ENCODE measurements at places on chromosomes 13 and 19. TPM values are rescaled to one million over a fixed set of nuclear protein-coding genes. Genes with fewer than 3 reads are reported as not detected.

GRCh38 chr13:40344270-40345148, 321.9 kb downstream of the FOXO1 start:
- DNase-seq: peak; percentile 47

GRCh38 chr19:48436586-48436985, 9.2 kb upstream of the GRWD1 start:
- no peak for DNase-seq

DNA sequence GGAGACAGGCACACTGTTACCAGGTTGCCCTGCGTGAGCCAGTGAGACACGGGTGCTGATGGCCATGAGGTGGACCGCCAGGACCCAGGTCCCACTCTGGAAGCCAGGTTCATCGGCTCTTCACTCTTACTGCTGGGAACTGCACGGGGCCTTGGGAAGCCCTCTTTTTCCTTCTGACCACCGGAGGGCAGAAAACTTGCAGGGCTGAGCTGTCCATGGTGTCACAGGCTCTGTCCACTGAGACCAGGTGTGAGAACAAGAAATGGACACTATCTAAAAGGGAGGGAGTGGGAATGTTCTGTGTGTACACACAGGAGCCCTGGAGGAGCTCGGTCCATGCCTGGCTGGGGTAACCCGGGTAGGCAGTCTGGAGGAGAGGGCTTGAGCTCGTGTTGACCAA, 93.4 kb downstream of the UQCRFS1 start:
- no peak for DNase-seq

DNA sequence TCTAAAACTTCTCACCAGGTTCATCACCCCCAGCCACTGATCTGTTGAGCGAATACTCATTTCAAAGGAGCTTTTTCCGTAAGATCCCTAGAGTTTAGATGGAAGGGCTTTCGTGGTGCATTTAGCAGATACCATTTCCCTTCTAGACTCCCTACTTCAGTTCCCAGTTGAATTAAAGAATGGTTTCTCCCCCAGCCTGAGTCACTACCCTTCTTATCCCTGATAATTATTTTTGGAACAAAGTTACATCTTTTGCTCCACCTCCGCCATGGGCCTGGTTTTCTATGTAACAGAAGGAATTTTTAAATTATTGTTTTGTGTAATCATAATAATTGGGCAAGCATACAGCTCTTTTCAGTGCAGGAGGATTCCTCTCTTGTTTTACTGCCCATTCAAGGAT, 22.0 kb downstream of the USPL1 start:
- no peak for DNase-seq

DNA sequence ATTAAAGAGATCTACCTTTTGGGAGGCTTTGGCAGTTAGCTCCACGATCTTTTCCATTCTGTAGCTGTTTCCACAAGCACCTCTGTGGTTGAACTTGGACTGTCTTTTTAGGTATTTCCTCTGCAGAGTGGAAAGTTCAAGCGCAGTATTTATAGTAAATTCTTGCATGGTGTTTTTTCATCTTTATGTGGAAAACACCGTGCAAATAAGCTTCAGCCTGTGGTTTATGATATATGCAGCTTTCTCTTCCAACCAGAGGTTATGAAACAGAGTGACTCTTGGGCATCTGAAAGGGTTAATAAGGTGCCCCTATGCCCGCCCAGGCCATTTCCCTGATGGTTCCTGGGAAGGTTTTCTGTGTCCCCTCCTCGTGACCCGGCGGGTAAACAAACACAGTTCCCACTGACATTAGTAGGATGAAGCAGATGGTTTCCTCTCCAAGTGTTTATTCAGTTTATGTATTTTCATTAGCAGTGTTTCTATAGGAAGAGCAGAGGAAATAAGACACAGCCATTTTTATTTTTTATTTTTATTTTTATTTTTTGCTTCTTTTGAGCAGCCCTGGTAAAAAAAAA, 39.7 kb upstream of the RNF113B start:
- no peak for DNase-seq

- no peak for DNase-seq
Measured at GRCh38 chr13:85093808-85094207, 705.4 kb downstream of the SLITRK6 start.

DNA sequence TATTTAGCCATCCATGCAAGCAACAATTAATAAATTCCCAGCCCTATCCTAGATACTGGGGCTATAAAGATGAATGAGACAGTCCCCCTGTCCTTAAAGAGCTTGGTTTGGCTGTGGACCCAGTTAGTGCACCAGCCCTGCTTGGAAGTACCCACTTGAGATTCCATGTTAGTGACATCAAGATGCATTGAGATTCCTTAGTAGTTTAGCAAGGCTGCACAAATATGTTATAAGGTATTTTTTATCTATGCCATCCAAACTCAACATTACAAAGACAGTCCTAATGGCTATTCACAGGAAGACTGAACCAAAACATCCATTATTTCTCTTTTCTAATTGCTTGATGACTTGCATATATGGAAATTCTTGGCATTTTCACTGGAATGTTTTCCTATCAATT, 48.8 kb upstream of the RAP2A start:
- no peak for DNase-seq

DNA sequence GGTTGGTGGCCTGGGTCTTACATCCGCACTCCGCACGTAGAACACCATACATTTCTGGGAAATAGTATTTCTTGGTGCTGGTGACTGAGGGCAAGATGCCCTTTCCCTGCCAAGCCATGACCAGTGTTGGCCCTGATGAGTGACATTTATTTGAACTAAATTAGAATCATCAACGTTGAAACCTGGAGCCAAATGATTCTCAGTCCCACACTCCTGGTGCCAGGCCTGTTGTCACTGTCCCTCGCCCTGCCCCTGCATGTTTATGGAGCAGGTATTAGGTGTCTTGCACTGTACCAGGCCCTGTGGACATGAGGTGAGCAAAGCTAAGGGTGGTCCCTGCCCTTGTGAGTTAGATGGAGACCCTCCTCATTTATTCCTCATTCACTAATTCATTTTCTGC, 5.8 kb downstream of the CHST8 start:
- no peak for DNase-seq

DNA sequence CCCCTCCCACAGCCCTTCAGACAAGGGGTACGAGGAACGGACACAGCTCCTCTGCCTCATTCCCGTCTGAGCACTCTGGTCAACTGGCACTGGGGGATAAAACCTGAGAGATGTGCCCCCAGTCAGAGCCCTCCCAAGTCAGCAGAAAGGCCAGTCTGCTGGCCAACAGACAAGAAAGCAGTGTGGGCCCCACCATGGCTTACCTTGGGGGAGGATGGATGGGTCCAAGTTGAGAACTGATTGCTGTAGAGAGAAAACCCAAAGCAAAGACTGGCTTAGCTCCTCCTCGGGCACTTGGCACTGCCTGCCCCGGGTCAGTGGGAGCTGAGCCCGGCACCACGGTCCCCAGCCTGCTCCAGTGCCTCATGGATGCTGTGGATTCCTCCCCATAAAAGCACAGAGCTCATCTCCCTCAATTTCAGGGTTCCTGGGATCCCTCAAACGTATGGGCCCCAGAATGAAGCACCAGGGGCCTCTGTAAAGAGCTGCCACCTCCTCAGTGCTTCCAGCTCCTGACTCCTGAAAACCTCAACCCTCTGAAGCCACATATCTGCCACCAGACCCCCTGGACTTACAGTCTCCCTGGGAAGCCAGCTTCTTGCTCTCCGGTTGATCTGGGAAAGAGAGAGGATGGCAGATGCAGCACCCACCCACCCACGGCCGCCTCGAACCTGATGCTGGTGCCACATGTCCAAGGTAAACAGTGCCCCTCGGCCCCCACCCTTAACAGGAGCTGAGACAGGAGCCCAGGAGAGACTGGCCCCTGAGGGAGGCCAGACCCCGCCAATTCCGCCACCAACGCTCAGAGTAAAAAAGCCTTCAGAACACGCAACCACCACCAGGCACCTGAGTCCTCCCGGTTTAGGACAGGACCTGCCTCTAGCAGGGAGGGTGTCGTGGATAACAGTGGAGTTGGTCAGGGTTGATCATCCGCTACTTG, 3.3 kb downstream of the KHSRP start:
- DNase-seq: no peak

DNA sequence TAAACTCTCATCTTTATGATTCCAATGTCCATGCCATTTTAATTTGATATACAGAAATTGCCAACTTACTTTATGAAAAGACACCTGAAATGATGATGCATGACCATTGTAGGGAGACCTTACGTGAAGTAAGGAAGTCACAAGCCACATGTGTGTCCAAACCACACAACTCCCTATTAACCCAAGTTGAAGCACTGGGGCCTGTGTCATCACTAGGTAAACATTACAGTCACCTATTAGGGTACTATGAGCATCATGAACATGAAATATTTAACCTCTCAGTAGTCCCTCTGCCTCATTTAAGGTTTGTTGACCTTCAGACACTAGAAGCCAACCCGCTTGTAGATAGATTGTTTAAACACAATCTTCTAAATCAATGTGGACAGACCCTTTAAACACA, 576.9 kb downstream of the IRS2 start:
- DNase-seq: no peak

DNA sequence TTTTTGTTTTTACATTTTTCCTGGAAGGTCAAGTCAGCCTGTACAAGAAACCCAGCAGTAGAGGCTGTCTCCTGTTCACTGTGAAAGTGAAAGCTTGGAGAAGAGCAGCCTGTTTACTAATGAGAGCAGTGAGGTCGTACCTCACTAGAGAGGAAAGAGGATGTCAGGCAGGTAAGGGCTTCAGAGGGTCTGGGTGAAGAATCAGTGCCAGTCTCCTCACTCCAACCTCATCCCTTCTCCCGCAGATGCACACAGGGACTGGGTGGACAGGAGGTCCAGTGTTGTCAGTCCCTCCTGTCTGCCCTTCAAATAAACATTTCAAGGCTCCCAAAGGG, 462.5 kb downstream of the KLF5 start:
- no peak for DNase-seq

DNA sequence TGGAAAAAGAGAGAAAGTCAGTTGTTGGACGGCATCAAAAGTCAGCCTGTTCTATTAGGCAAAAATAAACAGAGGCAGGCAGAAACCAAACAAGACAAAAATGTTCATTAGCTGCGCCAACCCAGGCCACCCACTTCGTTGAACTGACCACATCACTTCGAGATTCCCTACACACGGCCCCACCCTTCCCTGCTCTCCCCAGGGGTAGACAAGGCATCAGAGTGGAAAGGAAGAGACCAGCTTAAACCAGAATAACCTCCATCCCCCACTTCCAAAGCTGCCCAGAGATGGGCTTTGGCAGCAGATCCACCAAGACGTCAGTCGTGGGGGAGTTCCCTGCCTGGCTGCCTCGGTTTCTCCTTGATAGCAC, 204.6 kb upstream of the TSHZ3 start:
- peak; percentile 11 for DNase-seq

GRCh38 chr13:109576331-109576813, 210.0 kb downstream of the IRS2 start:
- DNase-seq: no peak

DNA sequence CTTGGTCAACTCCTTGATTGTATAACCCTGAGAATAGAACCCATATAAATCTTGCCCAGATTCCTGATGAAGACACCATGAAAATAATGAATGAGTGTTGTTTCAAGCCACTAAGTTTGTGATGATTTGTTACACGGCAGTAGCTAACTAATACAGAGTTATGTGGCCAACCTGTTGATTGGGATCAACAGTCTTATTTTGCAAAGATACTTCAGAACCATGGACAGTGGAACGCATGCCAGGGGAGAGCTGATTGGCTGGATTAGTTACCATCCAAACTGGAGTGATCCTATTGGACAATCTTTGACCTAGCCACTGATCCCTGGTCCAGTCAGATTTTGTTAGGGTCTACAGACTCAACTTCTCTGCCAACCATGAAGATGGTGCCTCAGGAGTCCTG, 26.6 kb downstream of the CD70 start:
- peak; percentile 3 for DNase-seq

- no peak for DNase-seq
Measured at GRCh38 chr13:92513672-92514071, 712.9 kb upstream of the GPC6 start.

DNA sequence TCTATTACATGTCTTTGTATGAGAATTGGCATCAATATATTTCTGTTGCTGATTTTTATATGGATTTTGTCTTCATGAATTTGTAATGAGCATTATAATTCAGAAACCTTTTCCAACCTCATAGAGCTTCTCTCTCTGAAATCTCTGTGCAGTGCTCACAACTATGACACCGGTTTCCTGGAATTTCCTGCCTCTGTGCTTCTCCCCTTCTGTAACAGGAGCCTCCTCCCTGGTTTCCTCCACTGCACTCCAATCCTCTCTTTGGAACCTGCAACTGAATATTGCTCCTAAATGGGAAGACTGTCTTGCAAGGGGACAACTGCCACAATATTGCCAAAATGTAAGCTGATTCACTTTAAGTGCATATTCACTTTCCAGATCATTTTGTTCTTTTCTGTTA, 1147.9 kb downstream of the UQCRFS1 start:
- DNase-seq: no peak

GRCh38 chr13:50156140-50156539, 140.9 kb downstream of the KCNRG start:
- DNase-seq: peak; percentile 59

GRCh38 chr19:49465371-49465770, 8.6 kb upstream of the FLT3LG start:
- DNase-seq: no peak

DNA sequence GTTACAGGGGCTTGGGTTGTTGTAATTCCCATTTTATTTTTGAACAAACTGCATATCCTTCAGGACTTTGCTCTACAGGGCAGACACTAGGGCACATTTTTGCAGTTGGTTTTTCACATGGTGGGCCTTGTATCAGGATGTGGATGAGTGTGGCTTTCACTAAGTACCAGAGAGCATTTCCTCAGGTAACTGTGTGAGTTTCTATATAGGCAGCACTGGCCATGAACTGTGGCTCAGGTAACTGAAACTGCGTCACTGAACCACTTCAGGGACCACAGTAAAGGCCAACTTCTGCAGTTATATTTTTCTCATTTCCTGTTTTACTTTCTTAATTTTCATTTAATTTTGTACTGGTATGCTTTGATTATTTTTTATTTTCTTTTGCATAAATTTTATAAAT, 166.5 kb downstream of the ZNF486 start:
- no peak for DNase-seq

The OR7D2 gene
- 0.43 TPM for total RNA-seq

The USHBP1 gene
- total RNA-seq: not detected

The GFY gene
- total RNA-seq: not detected

The KIR3DL1 gene
- not detected for total RNA-seq

The SMIM7 gene
- 68.7 TPM for total RNA-seq

Data from fibroblast of villous mesenchyme (primary cell).